ENCODE measurements at places on chromosomes 13 and 19.

GRCh38 chr13:59715611-59716010 is 448.1 kb downstream of the DIAPH3 start:
- no peak for DNase-seq

DNA sequence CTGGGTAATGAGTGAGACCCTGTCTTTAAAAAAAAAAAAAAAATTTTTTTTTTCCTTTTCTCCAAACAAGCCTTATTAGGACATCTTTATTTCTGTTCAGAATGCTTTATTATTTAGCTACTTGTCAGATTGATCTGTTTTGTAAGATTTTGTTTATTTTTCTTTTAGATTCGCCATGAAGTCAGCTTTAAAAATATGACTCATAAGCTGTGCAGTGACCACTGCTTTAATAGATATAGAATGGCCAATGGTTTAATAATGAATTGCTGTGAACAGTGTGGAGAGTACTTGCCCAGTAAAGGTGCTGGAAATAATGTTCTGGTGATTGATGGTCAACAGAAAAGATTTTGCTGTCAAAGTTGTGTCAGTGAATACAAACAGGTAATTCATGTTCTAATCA is 47.7 kb downstream of the ZMYM2 start:
- DNase-seq: no peak

GRCh38 chr13:29918845-29919244 is 68.4 kb upstream of the UBL3 start:
- DNase-seq: peak; percentile 42

GRCh38 chr19:498977-499623 is 2.8 kb downstream of the MADCAM1 start:
- DNase-seq: no peak

DNA sequence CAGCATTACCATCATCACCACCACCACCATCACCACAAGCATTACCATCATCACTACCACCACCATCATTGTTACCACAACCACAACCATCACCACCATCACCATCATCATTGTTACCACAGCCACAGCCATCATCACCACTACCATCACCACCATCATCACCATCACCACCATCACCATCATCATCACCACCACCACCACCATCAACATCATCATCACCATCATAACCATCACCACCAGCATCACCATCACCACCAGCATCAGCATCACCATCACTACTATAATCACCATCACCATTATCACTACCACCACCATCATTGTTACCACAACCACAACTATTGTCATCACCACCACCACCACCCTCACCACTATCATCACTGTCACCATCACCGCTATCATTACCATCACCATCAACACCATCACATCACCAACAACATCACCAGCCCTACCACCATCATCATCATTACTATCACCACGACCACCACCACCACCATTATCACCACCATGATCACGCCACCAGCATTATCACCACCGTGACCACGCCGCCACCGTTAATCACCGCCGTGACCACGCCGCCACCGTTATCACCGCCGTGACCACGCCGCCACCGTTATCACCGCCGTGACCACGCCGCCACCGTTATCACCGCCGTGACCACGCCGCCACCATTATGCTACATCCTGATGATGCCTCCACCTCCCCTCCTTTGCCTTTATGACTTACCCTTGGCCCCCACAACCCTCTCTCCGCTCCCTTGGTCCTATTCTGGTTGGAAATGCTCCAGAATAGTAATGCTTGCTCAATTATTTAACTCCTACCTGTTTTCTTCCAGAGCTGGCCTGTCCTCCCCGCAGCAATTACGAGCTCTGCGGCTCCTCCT is 10.0 kb upstream of the FXYD3 start:
- DNase-seq: no peak

- no peak for DNase-seq
Measured at GRCh38 chr19:32178401-32178800, 167.0 kb upstream of the ZNF507 start.

DNA sequence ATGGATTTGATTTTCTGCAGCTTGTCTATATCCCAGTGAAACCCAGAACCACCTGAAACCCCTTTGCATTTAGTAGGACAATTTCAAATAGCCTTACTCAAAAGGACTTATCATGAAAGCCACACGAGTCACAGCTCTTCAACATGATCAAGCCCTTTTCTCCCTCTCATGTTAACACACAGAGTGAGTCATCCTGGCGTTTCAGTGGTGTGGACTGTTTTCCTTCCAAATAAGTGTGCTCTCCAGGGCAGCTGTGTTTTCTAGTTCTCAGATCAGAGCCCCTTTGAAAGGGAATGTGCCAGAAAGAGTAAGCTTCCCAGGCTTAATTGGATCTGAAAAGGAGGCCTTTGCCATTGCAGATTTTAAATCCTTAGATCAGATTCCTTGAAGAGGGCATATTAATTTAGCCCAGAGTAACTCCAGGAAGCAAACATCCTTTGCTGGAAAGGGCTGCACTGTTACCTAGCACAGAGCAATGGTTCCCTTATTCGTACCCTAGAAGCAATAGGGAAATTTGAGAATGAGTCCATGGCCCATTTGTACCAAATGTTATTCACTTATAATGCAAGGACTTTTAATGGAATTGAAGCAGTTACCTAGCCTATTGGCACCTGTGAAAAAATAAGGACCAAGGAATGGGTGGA is 51.3 kb downstream of the ERICH6B start:
- DNase-seq: no peak

GRCh38 chr13:38784036-38784880 is 97.4 kb downstream of the FREM2 start:
- no peak for DNase-seq

DNA sequence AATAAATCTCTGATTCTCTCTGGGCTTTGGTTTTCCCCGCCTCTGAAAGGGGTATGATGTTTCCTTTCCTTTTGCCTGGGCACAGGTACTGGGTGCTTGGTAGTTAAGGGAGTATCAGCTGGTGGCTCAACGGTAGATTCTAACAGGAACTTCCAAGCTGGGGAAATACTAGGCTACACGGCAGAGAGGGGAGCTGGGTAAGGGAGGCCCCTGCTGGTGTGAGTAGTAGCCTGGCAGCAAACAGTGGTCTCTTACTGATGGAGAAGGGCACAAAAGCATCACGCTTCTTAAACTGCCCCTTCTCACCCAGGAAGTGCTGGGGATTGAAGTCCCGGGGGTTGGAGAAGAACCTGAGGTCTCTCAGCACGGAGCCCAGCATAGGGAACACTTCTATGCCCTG is 26.9 kb upstream of the CYP2A7 start:
- no peak for DNase-seq

Data from T1000 (cell line).